NCI-H1092 treated with DMSO at 0.1 percent for 48 hours (cell line): ENCODE measurements at places on chromosomes 6 and 20.

DNA sequence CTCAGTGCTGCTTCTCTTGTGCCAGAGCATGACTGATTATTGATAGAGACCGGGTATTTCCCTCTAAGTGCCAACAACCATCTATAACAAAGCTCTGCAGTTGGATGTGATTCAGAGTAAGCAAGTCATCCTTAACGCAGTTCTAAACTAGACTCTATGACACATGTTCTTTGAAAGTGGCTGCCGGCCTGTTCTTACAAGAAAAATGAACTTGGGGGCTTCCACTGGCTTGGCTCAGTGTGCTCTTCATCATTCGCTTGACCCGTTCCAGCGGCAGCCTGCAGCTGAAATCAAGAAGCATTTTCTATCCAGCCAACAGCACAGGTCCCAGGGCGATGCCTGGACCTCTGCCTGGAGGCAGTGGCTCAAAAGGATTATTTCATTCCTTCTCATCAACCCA is 29.8 kb downstream of the GFOD1 start:
- DNase-seq, result no peak

GRCh38 chr6:165844232-165844631 is 181.2 kb upstream of the PDE10A start:
- no peak for DNase-seq

DNA sequence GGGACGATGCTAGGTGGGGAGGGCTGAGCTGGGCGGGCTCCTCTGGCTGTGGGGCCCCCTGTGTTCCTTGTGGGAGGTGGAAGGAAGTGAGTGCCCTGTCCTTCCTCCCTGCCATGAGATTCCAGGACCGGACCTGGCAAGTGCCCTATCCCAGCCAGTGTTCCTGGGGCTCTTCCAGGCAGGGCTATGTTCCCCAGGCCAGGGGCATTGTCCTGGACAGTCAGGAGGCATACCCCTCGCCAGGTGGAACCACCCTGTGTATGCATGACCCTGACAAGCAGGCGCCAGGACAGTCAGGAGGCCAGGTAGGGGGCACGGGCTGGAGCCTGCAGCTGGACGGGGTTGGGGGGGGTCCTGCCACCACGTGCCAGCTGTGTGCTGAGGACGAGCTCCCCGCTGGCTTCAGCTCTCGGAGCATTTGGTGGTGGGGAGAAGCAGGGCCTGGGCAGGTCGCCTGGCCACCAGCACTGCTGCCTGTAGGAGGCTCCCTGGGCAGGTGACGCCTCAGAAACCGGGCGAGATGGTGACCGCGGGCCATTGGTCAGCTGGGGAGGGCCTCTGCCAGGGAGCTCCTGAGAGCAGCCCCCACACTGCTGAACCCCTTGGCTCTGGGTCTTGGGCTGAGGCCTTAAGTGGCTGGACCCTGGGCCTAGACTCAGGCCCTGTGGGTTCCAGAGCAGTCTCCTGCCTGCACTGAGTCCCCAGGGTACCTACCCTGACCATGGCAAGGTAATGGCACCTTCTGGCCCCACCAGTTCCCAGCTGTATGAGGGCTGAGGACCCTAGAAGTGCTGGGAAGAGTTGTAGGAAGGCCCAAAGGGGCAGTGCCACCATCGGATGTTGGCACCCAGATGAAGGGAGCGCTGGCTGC is 694 bp downstream of the SLC17A9 start:
- DNase-seq, result no peak

DNA sequence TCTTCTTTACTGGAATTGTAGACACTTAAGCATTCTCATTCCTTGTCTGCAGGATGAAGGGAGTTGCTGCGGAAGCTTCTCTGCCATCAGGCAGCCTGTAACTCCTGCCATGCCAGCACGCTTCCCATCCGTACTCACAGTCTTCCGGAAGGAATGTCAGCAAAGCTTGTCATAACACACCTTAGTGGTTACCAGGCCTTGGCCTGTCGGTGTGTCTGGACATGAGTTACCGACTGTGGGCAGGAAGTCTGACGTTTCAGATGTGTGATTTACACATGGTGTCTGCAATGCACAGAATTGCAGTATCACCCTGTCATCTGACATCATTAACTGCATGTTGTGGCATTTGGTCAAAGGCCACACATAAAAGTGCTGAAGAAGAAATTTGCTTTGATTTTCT is 102.2 kb downstream of the SLC24A3 start:
- DNase-seq, result no peak

- DNase-seq, result no peak
Measured at GRCh38 chr6:123169774-123170095, 173.7 kb downstream of the CLVS2 start.

GRCh38 chr20:10059006-10059405 is 24.2 kb downstream of the ANKEF1 start:
- DNase-seq, result no peak

DNA sequence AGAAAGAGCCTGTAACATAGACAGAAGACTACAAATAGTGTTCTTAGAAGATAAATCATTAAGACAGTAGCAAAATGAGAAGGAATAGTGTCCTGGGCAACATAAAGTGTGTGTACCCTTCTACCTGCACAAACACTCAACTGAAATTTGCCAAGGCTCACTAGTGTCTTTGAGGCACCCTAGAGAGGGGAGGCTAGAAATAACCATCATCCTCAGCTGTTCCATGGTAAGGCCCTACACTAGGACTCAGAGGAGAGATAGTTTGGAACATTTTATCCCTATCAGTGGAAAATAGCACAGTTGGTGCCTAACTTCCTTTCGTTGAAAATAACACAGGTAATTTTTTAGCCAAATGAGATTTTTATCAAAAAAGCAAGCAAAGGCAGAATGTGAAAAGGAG is 230.7 kb downstream of the LAMA2 start:
- no peak for DNase-seq

DNA sequence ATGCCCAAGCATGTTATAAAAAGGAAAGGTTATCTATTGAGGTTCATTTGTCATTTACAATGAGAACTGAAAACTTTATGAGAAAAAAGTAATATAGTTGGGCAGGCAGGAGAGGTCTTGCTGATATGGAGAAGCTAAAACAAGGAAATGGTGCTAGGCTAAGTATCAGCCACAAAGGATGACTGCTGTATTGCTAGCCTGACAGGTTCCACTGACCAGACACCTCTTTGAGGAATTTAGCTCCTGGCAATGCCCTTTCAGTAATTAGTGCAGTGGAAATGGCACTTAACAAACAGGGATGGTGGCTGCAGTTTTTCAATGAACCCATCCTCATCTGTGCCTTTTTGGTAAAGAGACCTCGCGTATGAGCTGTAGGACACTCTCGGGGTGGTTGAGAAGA is 284.4 kb downstream of the ZFAND3 start:
- no peak for DNase-seq

GRCh38 chr20:2005359-2005758 is 11.5 kb upstream of the PDYN start:
- no peak for DNase-seq
